Spleen (tissue), 13 donors: ENCODE measurements at places on chromosomes 7 and 10.

DNA sequence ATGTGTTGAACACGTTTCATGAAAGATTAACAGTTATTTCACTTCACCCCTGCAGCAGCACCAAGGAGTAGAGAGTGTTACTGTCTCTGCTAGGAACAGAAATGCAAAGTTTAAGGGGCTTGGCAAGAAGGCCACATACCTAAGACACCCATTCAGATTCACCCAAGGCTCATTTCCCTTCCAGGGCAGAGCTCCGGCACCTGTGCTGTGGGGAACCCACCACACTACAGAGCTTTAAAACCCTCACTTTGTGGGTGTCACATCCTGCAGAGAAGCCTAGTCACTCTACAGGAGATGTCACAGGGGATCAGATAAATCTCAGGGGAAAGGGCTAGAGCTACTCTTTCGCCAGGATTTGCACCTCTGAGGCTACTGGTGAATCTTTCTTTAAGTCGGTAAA is 176.1 kb upstream of the KLF6 start:
- no peak for DNase-seq

GRCh38 chr7:143085109-143085508 is 33.0 kb downstream of the OR6V1 start:
- DNase-seq = no peak

DNA sequence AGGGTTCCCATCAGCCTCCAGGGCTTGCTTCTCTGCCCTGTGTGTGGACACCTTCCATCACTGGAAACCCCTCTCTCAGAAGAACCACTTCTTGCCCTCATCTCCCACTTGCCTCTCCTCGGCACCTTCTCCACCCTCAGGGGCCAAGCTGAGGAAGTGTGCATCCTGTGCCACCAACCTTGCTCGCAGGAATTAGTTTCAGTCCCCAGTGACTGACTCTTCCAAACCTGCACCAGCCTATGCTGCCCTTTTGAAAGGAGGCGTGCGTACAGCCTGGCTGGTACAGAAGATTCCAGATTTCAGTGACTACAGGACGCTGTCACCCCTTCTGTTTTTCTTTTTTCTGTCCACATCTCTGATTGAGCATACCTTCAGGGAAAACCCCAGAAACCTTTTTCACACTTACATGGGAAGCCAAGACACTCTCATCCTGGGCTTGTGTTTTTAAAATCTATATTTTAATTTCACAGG is 67.1 kb downstream of the IKZF1 start:
- DNase-seq = no peak

DNA sequence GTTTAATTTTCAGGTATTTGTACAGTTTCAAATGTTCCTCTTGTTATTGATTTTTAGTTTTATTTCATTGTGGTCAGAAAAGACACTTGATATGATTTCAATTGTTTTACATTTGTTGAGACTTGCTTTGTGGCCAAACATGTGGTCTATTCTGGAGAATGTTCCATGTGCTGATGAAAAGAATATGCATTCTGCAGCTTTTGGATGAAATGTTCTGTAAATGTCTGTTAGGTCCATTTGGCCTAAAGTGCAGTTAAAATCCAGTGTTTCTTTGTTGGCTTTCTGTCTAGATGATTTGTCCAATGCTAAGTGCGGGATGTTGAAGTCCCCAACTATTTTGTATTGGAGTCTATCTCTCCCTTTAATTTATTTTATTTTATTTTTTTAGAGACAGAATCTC is 70.5 kb downstream of the ZNF503 start:
- DNase-seq = no peak

DNA sequence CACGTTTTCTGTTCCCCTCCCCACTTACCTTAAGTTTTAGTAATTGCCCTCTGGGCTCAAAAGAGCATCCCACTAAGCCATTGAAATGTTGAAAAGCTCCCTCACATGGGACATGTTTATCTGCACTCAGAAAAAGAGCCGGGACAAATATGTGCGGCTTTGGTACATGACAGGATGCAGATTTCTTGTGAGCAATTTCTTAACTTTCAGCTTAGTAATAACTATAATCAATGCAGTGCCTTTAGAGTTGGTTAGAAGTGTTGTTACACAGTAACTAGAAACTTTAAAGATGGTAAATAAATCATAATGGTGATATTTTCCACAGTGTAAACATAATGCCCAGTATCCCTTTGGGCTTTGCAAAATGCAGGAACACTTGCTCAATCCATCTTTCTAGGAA is 89.2 kb downstream of the ZNF365 start:
- no peak for DNase-seq
